ENCODE measurements at places on chromosomes 7 and 10. TPM values are rescaled to one million over a fixed set of nuclear protein-coding genes. Genes with fewer than 3 reads are reported as not detected.

PON3 gene
- total RNA-seq: not detected

MACC1 gene
- total RNA-seq: 0.10 TPM

TRPV5 gene
- total RNA-seq: not detected

UBE2D1 gene
- total RNA-seq: 14.8 TPM

MAGI2 gene
- total RNA-seq: 0.17 TPM

BMPER gene
- total RNA-seq: not detected

MYL7 gene
- total RNA-seq: not detected
